IMR-90 (cell line): ENCODE measurements at places on chromosomes 1 and 21. TPM values are rescaled to one million over a fixed set of nuclear protein-coding genes. Genes with fewer than 3 reads are reported as not detected.
A peak's percentile ranks its signal among the peaks of the same experiment; 100 is the strongest.

DNA sequence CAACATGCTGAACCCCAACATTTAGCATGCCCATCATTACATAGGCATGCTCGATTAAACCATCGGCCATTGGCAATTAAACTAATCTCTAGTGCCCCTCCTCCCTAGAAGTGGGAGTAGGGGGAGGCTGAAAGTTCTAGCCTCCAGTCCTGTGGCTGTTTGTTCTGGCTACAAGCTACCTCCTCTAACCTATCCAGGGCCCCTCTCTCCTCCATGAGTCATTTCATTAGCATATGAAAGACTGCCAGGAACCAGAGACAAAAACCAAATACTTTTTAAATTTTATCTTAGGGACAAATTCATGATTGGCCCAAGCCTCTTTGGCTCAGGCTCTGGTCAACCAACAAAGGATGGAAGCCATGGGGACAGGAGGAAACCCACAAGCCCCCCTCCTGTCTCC, 231.1 kb downstream of the CACNA1E start:
- DNase-seq: no peak
- no peaks in the 10 kb centered on the region for H3K27me3 ChIP-seq
- H3K4me1 ChIP-seq: no peaks in the 10 kb centered on the region
- no peak overlapping the region for H3K4me3 ChIP-seq
- H3K27ac ChIP-seq: no peak overlapping the region

GRCh38 chr1:193787061-193787460, 600.6 kb upstream of the B3GALT2 start:
- H3K36me3 ChIP-seq: no peaks in the 10 kb centered on the region
- no peak overlapping the region for H3K27ac ChIP-seq

DNA sequence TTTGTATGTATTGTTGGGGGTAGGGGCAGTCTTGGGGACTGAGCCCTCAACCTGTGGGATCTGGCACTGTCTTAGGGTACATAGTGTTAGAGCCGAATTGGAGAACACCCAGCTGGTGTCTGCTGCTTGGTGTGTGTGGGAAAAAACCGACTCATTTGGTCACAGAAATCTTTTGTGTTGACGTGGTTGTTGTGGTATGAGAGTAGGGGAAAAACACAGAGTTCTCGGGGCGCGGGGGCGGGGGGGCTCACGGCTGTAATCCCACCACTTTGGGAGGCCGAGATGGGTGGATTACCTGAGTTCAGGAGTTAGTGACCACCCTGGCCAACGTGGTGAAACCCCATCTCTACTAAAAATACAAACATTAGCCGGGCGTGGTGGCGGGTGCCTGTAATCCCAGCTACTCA, 15.3 kb upstream of the SRSF10 start:
- peak; percentile 68 for DNase-seq
- H3K27ac ChIP-seq: no peak overlapping the region
- H3K4me3 ChIP-seq: no peak overlapping the region
- H3K4me1 ChIP-seq: 0 out of 2 replicates have a peak, but pooled peaks cover 2% of the 10 kb centered on the region
- H3K27me3 ChIP-seq: no peaks in the 10 kb centered on the region
- no peaks in the 10 kb centered on the region for H3K36me3 ChIP-seq

DNA sequence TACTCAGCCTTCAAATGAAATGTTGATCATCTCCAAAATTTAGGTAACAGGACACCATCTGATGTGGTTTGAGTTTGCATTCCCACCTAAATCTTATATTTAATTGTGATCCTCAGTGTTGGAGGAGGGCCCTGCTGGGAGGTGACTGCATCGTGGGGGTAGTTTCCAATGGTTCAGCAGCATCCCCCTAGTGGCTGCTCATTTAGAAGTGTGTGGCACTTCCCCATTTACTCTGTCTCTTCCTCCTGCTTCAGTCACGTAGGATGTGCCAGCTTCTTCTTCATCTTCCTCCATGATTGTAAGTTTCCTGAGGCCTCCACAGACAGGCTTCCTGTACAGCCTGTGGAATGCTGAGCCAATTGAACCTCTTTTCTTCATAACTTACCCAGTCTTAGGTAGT, 731.2 kb downstream of the USP25 start:
- H3K36me3 ChIP-seq: no peaks in the 10 kb centered on the region
- H3K4me1 ChIP-seq: no peaks in the 10 kb centered on the region
- no peak overlapping the region for H3K4me3 ChIP-seq
- no peak for DNase-seq
- no peaks in the 10 kb centered on the region for H3K27me3 ChIP-seq

GRCh38 chr1:168801032-168801745, 72.2 kb upstream of the DPT start:
- H3K4me1 ChIP-seq: no peaks in the 10 kb centered on the region
- H3K27me3 ChIP-seq: no peaks in the 10 kb centered on the region
- H3K27ac ChIP-seq: no peak overlapping the region
- DNase-seq: no peak
- H3K36me3 ChIP-seq: no peaks in the 10 kb centered on the region

- no peaks in the 10 kb centered on the region for H3K27me3 ChIP-seq
- no peaks in the 10 kb centered on the region for H3K36me3 ChIP-seq
- peaks cover 30% of the 10 kb centered on the region for H3K4me1 ChIP-seq
Observed at GRCh38 chr1:145716641-145717345, 2.5 kb upstream of the CD160 start.

GRCh38 chr1:150076066-150076465, 8.5 kb downstream of the VPS45 start:
- peak; percentile 79 for DNase-seq
- H3K27me3 ChIP-seq: no peaks in the 10 kb centered on the region
- no peaks in the 10 kb centered on the region for H3K4me1 ChIP-seq
- H3K4me3 ChIP-seq: no peak overlapping the region
- H3K36me3 ChIP-seq: peaks cover 9% of the 10 kb centered on the region

DNA sequence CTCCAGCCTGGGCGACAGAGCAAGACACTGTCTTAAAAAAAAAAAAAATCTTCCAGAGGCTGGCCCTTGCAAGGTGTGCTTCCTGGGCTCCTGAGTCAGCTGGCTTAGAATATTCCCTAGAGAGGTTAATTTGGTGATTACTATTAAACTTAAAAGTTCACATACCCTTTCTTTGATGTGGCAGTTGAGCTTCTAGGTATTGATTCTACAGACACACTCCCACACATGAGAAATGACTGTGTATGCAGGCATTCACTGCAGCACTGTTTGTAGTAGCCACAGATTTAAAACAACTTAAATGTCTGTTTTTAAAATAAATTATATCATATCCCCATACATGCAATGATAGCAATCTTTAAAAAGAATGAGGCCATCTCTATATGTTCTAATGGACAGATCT, 93.4 kb downstream of the GDAP2 start:
- H3K27ac ChIP-seq: no peak overlapping the region
- peaks cover 6% of the 10 kb centered on the region for H3K4me1 ChIP-seq
- DNase-seq: peak; percentile 43
- H3K36me3 ChIP-seq: no peaks in the 10 kb centered on the region
- no peak overlapping the region for H3K4me3 ChIP-seq

- peaks cover 3% of the 10 kb centered on the region; the same call in 1 of the 2 replicates for H3K4me1 ChIP-seq
- no peak for DNase-seq
- no peak overlapping the region for H3K27ac ChIP-seq
- H3K36me3 ChIP-seq: no peaks in the 10 kb centered on the region
- no peaks in the 10 kb centered on the region; the same call in none of the 2 replicates for H3K27me3 ChIP-seq
- no peak overlapping the region for H3K4me3 ChIP-seq
Observed at GRCh38 chr21:36115138-36115730, 19.6 kb upstream of the CBR3 start.

DNA sequence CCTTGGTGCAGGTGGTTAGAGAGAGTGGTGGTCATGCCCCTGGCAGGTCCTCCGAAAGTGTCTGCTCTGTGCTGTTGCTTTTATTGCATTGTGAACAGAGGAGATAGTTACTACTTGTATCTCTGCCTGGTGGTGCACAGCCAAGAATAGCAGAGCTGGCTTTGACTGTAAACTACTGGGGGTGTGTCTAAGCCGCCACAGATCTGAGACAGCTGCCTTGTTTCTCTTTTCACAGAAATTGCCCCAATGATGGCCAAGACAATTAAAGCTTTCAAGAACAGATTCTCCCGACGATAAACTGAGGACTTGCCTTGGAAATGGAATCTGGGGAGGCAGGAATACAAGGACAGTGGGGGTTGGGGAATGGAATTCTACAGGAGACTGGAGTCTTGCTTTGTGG, 16.0 kb downstream of the ELOA start:
- H3K4me1 ChIP-seq: peaks cover 2% of the 10 kb centered on the region; the same call in 1 of the 2 replicates
- no peak overlapping the region for H3K4me3 ChIP-seq
- H3K27ac ChIP-seq: peak overlapping the region; percentile 9; the same call in 1 of the 2 replicates
- H3K36me3 ChIP-seq: peaks cover 66% of the 10 kb centered on the region
- peak; percentile 52 for DNase-seq
- no peaks in the 10 kb centered on the region for H3K27me3 ChIP-seq

GRCh38 chr1:22845398-22845935, 127.2 kb downstream of the LACTBL1 start:
- no peak overlapping the region for H3K4me3 ChIP-seq
- peaks cover 9% of the 10 kb centered on the region; the same call in 1 of the 2 replicates for H3K36me3 ChIP-seq
- peaks cover under 1% of the 10 kb centered on the region; the same call in 1 of the 2 replicates for H3K4me1 ChIP-seq
- no peaks in the 10 kb centered on the region for H3K27me3 ChIP-seq

EPHA8 gene
- total RNA-seq: not detected in 2 replicates

MPC2 gene
- 35.0 and 56.7 TPM in 2 replicates for total RNA-seq

KLHDC9 gene
- 0.18 TPM in 1 of 2 replicates, not detected in the other for total RNA-seq

FCRL2 gene
- not detected in 2 replicates for total RNA-seq

DENND2C gene
- 2.2 and 3.1 TPM in 2 replicates for total RNA-seq

BCAS2 gene
- 15.4 and 39.4 TPM in 2 replicates for total RNA-seq

LINGO4 gene
- total RNA-seq: not detected in 2 replicates
